ENCODE measurements at places on chromosomes 6 and 20.

DNA sequence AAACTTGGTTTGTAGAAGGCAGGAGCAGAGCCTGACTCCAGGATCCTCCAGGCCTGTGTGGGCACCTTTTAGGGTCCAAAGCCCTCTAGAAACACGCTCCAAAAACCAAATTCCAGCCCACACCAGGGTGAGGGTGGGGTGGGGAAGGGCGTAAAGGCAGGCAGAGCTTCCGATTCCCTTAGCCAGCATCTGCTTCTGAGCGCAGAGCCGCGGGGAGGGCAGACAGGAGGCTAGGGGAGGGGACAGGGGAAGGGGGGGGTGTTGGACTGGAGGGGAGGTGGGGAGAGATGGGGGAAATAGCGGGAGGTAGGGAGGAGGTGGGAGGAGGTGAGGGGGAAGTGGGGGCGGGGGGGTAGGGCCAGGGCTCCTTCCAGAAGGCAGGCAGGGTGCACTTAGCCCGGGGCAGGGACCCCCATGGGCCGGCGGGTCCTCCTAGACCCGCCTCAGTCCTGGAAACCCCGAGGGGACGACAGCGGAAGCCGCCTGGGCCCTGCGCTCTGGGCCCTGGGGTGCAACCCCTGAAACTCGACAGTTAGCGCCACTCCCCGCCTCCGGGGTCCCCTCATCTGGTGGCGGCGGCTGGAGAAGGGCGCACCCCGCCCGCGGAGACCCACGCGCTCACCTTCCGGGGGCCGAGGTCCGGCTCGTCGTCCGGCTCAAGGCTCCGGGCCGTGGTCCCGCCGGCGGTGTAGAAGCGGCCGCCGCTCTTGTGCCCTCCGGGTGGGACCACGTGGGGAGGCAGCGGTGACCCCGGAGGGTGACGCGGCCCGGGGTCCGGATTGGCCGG is 22.0 kb upstream of the FRMD1 start:
- DNase-seq, result no peak

GRCh38 chr6:43833223-43833995 is 63.4 kb downstream of the VEGFA start:
- no peak for DNase-seq

- no peak for DNase-seq
Measured at GRCh38 chr6:147954938-147955337, 387.7 kb upstream of the SASH1 start.

DNA sequence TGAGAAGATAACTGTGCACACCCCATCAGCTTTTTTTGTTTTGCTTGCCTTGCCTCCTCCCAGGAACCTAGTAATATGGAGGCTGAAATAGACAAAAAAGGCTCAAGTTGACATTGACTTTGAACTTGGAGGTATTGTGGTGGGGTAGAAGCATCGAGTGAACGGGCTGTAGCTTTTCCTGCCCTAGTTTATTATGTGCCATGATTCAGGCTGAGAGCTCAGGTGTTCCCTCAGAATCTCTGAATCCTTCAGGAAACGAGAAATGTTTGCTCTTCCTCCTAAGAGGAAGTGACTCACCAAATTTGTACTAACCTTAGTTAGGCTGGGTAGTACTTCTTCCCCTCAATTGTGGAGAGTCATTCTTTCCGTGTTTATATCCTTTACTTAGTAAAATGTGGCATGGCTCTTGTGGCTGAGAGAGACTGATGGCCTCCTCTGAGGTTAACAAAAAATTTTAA is 98.8 kb downstream of the SASH1 start:
- no peak for DNase-seq
